ENCODE measurements at places on chromosomes 2 and 18.

DNA sequence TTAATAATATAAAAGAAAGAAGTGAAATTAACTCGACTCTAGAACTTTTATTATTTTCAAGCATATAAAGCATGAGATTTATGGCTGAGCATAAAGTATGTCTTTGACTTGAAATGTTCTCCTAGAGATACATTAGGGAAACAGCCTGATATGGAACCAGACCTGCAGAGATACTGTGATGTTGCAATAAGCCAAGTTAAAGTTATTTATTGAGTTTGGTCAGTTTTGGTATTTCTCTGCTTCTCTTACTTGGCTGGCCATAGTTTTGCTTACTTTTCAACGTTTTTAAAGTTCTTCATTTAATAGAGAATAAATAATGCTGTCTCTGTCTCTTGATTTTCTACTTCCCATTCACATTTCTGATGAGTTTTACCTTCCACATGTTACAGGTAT lies 76.0 kb downstream of the GFPT1 start:
- no peak for DNase-seq

DNA sequence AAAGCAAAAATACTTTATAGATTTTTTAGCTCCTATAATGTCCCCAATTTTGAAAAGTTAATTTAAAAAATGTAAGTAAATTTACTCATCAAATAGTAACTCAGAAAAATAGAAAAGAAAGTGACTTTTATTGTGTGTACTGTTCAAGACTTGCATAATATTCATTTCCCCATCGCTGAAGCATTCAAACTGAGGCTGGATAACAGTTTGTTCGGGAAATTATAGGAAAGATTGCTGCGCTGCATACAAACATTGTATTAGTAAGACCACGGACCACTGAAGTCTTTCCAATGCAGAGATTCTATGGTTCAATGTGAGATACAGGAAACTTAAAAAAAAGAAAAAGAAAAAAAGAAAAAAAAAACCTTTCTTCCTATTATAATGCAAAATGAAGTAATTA lies 10.4 kb downstream of the STK17B start:
- DNase-seq: no peak

DNA sequence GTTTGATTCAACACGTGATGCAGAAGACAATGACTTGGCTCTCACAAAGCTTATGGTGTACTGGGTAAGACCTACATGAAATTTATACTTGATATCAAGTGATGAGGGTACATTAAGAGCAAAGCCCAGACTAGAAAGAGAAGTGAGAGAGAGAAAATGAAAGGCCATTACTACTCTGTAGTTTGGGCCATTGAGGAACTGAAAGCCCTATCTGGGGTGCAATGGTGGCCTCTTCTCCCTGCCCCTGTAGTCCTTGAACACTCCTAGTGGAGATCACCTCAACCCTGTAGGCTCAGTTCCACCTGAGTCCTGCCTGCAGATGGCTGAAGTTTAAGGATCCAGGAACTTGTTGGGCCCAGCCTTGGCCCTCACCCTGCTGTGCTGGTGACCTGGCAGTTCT lies 569.8 kb upstream of the MEX3C start:
- DNase-seq: no peak

DNA sequence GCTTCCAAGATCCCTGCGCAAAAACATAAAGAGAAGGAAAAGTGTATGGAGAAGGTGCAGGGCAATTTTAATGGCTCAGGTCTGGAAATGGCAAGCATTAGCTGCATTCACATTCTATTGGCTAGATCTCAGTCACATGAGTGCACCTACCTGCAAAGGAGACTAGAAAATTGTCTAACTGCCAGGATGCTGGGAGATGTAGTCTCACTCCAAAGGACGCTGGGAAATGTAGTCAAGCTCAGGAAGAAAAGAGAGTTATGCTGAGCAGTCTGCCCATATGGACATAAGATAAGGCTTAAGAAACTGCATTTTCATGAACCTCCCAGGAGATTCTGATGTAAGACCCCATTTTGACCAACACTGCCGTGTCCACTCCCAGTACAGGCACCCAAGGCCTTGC lies 9.5 kb upstream of the KLHL29 start:
- DNase-seq: no peak

DNA sequence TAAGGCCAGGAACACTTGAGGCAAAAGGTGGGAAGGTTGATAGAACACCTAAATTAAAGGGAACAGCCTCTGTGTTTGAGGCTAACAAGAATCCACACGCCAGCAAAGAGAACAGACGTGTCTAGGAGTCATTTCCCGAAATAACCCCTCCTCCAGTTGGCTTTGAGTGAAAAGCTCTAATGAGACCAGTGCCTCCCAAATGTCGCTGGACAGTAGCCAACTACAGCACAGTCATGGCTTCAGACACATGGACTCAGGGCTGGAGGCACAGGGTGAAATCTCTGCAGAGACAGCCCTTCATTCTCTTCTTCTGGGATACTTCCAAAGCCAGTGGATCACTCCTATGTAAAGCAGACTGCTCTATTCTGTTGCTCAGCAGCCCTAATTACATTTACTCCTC lies 49.6 kb downstream of the SOWAHC start:
- peak; percentile 78 for DNase-seq

- no peak for DNase-seq
These were observed 68.3 kb downstream of the CRACDL start for GRCh38 chr2:98867539-98868309.

- no peak for DNase-seq
These were observed 253.4 kb downstream of the TMX3 start for GRCh38 chr18:68461481-68462018.

DNA sequence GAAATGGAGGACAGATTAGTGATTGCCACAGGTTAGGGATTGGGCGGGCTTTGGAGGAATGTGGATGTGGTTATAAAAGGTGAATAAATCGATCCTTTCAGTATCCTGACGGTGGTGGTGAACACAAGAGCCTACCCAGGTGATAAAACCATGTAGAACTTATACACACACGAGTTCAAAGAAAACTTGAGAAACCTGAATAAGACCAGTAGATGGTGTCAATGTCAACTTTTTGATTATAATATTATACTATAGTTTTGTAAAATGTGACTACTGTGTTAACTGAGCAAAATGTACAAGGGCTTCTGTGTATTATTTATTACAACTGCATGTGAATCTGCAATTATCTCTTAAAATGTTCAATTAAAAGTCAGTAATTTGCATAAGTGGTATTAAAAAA lies 136.3 kb downstream of the ERBB4 start:
- no peak for DNase-seq
